ENCODE measurements at places on chromosomes 1 and 21.

DNA sequence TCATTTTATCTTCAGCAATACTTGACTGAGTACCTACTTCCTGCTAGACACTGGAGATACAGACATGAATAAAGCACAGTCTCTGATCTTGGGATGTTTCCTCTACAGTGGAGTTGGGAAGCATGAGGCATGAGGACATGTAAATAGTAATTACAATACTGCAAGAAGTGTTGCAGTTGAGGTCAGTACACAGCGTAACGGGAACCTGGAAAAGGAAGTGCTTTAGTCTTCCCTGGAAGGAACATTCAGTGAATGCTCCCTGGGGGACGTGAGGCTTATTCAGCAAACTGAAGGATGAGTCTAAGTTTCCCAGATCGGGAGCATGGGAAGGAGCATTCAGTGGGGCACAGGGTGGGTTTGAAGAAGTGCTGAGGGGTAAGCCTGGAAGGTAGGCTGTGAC is 112.4 kb downstream of the PIK3R3 start:
- DNase-seq: no peak

GRCh38 chr1:185803241-185803640 is 69.0 kb downstream of the HMCN1 start:
- DNase-seq: no peak

- no peak for DNase-seq
Observed at GRCh38 chr1:42006836-42007235, 88.1 kb upstream of the HIVEP3 start.

DNA sequence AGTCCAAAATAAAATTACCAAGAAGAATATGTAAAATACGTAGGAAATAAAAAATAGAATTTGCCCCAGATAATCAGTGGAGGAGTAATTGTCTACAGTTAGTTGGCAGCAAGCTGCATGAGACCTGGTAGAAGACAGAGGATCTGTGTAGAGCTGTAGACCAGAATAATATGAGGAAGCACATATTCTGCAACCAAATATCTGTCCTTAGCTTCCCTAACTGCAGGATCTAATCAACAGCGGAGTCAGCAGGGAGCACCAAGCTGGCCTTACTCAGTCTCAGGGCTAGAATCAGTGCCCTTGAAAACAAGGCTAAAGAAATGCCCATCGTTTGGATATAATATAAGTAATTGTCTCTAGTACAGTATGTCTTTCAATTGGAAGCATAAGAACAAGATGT is 6.1 kb upstream of the GCSAML start:
- no peak for DNase-seq

DNA sequence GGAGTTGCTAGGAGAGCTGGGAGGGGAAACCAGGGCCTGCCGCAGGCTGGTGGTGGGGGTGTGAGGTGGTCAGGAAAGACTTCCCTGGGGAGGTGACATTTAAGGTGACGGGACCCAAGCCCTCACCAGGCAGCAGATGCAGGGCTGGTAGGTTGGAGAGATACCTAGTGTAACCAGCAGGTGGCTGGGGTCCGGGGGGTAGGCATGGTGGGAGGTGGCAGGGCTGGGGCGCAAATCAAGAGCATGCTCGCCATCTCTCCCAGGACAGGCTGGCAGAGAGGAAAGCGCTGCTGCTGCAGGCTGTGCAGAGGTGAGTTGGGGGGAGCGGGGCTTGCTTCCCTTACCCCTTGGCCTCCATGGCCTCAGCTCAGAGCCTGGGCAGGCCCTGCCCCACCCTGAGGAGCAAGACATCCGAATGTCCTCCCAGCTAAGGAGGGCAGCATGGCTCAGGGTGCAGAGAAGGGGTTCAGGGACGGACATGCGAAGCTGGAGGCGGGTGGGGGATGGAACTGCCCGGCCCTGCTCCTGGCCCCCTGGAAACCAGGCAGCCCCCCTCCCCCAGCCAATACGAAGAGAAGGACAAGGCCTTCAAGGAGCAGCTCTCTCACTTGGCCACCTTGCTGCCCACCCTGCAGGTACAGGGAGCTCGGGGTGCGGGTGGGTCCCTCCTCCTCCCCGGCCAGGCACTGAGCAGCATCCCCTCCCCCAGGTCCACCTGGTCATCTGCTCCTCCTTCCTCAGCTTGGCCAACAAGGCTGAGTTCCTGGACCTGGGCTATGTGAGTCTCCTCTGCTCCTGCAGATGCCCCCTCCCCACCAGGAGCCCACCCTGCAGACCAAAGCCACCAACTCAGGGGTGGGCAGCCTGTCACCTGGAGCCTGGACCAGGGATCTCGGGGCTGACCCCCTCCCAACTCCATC is 4.0 kb downstream of the RNF207 start:
- DNase-seq: peak; percentile 36

DNA sequence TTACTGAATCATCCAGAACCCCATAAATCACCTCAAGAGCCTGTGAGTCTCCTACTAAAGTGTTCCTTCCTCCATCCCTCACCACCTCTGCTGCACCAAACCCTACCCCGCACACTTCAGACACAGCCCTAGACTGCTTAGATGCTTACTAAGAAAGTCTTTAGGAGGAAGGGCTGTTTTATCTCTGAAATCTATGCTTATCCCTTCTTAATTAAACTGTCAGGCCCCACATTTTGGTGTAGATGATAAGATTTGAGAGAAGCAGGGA is 216.8 kb upstream of the SGIP1 start:
- DNase-seq: no peak

GRCh38 chr21:26686278-26686677 is 113.2 kb upstream of the CYYR1 start:
- peak; percentile 29 for DNase-seq

GRCh38 chr1:11434501-11434900 is 44.5 kb upstream of the DISP3 start:
- DNase-seq: no peak

- DNase-seq: no peak
Observed at GRCh38 chr1:183842795-183843144, 37.9 kb downstream of the RGL1 start.

- no peak for DNase-seq
Observed at GRCh38 chr1:193031431-193031830, 27.7 kb downstream of the UCHL5 start.

DNA sequence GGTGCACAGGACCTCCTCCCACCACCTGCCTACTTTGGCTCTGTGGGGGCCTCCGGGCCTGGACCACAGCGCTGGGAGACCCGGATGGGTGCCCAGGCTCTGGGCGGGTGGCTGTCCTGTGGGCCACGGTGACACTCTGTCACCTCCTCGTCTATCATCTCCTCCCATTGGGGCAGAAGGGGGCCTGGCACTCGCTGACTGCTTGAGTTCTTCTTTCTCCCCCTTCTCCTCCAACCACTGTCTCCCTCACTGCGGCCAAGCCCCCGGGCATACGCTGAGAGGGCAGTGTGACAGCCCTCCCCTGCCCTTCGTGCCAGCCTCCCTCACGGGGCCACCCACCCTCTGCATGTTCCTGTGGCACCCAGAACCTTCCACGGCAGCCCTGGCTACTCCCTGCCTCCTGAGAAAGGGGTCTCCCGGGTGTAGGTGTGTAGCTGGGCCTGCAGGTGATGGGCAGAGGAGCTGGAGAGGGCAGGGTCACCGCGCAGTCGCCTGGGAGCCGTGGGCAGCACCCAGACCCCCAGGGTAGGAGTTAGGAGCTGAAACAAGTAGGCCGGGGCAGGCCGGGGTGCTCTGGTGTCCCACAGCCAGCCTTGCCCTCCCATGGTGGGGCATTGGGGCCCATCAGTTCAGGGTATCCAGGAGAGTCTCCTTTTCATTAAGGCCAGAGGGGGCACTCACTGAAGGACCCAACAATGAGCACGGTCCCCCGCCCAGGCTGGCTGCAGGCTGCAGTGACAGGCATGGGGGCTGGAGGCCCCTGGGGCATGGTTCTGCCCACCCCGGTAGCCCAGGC is 9.2 kb upstream of the ARF1 start:
- DNase-seq: no peak

DNA sequence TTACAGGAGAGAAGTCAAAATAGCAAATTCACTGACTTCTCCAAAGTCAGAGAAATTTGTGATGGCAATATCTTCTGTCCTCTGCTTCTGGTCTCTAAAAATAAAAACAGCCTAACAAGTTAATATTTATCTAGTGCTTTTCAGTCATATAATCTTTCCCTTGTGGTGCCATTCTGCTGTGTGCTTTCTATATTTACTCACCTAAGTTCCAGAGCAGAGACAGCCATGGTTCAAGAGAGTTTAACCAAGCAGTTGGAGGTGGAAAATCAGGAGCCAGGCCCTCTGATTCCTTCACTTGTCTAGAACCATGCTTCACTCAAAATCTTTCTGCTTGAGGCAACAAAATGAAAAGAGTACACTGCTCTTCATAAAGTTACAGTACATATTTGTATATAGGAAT is 39.3 kb downstream of the BRINP2 start:
- DNase-seq: no peak

- no peak for DNase-seq
Observed at GRCh38 chr1:181117648-181118449, 29.3 kb downstream of the IER5 start.

DNA sequence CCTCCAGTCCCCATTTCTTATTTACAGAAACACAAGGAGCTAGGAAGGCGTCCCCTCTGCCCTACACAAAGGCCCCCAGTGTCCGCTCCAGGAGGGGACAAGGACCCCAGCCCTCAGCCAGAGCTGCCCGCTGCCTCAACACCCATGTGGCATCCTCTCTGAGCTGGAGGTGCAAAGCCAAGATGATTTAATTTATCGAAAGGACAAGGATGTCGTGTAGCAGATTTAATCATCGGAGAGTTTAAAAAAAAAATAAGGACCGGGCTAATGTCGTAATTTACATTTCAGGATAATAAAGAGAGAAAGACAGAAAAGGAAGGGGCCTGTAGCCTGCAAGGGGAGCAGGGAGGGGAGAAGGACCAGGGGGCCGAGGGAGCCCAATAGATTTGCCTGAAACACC is 68.3 kb upstream of the CASZ1 start:
- no peak for DNase-seq

DNA sequence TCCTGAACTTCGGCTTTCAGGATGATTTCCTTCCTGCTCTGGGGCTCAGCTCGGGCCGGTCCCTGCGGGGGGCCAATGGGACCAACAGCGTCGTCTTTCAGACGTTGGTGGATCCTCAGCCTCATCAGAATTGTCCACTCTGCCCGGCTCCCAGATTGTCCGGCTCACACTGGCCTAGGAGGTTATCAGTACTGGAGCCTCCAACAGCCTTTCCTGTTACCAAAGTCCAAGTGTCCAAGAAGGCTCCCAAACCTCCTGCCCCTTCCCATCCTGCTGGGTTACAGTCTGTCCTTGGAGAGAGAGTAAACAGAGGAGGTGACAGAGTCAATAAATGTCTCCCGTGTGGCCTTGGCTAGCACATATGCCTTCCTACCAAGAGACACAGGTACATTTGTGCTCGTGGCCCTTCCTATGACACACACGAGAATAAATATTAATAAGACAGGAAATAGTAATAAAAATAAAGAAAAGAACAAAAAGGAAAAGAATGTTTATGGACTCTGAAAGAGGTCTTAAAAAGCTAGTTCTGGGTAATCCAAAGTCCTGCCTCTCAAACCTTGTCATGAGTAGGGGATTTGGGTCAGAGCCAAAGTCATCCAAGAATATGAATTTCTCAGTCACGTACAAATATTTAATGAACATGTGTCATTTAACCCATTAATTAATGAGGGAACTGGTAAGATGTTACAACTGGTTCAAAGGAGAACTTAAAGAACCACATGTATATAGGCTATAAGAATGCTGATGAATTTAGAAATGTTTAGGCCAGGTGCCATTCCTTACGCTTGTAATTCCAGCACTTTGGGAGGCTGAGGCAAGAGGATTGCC is 80.8 kb upstream of the SLC2A1 start:
- DNase-seq: no peak

DNA sequence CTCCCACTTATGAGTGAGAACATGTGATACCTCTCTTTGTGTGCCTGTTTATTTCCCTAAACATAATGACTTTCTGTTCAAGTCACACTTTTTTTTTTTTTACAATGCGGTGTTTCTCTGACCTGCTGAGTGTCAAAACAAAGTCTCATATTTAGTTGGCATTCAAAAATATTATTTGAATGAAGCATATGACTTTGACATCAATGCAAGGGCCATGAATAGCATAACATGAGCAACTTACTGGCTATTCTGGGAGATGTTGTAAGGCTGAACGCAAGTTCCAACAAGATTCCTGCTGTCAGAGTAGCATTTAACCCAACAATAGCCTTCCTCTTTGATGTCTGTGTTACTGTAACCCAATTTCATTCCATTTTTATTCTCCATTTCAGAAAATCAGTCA is 2.0 kb upstream of the KRTAP19-1 start:
- no peak for DNase-seq

GRCh38 chr21:31234936-31235335 is 109.1 kb downstream of the TIAM1 start:
- DNase-seq: no peak

DNA sequence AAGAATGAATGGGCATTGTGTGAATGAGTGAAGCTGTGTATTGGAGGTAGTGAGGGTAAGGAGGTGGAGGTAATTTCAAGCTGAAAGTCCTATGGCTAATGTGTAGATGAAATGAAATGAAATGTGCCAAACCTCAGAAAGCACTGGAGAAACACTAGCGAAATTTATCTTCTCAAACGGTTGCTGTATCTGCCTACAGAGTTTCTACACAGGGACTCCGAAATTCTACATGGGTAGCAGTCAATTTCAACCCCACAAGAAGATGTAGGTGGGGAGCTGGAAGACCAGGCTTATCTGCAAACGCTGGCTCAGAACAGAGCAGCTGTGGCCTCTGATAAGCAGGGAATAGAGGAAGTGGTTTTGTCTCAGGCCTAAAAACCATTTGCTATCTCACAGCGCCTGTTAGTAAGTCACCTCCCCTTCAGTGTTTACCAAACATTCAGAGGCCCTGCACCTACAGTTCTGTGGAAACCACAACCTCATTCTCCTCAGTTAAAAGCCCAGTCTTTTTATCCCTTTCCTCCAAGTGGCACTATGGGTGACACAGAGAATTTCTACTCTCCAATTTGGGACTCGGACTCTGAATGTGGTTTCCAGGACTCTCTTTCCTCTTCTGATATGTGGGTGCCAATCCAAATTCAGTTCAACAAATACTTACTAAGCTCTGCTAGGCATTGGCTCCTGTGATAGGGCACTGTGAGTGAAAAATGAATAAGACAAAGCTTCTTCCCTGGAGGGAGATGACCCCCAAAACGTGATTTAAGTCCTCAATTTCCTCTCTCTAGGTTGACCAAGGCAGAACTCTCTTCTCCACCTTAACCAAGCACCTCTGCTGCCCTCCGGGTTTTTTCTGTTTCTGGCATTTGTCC is 17.2 kb upstream of the SLAMF6 start:
- DNase-seq: peak; percentile 71

- DNase-seq: no peak
Observed at GRCh38 chr21:45309987-45310381, 22.3 kb upstream of the POFUT2 start.

Data from activated CD4-positive, alpha-beta T cell treated with anti-CD3 and anti-CD28 coated beads, Interleukin-2, Interleukin-4, amounts not matched to agents 100 ng/mL and 50 ng/mL, durations not matched to agents 16 hours and 8 hours (primary cell).